ENCODE measurements at places on chromosomes 3 and 15. TPM values are rescaled to one million over a fixed set of nuclear protein-coding genes. Genes with fewer than 3 reads are reported as not detected.

Gene VWA5B2
- total RNA-seq, result 6.0 TPM

Gene ADAMTS9
- 27.2 TPM for total RNA-seq

DNA sequence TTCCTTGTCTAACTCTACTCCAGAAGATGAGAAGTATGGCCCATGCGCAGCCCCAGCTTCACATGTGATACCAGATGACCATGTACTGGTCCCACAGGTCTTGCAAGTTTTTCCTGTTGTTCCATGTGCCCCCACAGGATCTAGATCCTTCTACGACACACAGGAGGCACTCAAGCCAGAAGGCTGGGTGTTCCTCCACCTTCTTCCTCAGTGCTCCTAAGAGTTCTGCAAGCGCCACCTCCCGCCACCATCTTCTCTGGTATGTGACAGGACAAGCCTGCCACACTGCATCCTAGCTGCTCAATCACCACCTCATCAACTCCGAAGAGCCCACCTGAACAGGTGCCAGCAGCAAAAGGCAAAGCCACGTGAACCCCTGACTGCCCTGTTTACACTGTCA lies 43.1 kb downstream of the XXYLT1 start:
- DNase-seq, result no peak

DNA sequence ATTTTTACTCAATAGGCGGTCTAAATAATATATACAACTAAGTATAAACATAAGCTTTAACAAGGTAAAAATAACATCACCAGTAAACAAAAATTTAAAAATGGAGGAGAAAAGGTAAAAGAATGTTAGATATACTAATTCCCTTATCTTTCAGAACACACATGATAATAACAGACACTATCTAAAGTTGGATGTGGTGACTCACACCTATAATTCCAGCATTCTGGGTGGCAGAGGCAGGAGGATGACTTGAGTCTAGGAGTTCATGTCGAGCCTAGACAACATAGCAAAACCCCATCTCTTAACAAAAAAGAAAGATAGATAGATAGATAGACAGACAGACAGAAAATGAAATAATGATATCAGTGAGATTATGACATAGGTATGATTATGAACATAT lies 85.1 kb downstream of the STAG1 start:
- DNase-seq, result no peak

Data from body of pancreas (tissue), 4 donors.